ENCODE measurements at places on chromosomes 5 and 9. TPM values are rescaled to one million over a fixed set of nuclear protein-coding genes. Genes with fewer than 3 reads are reported as not detected.
A peak's percentile ranks its signal among the peaks of the same experiment; 100 is the strongest.

BAG1 gene
- total RNA-seq, result 19.9 TPM

GRCh38 chr5:157253547-157253946, 12.4 kb upstream of the CYFIP2 start:
- DNase-seq, result peak; percentile 28

- peak; percentile 37 for DNase-seq
Observed at GRCh38 chr9:126704157-126704891, 90.6 kb downstream of the LMX1B start.

GRCh38 chr5:62771341-62771740, 192.7 kb downstream of the LRRC70 start:
- DNase-seq, result no peak
